HuH-7.5 (cell line): ENCODE measurements at places on chromosomes 2 and 18.
A peak's percentile ranks its signal among the peaks of the same experiment; 100 is the strongest.

GRCh38 chr2:56132138-56132537 is 51.7 kb upstream of the CCDC85A start:
- peak; percentile 17 for DNase-seq

DNA sequence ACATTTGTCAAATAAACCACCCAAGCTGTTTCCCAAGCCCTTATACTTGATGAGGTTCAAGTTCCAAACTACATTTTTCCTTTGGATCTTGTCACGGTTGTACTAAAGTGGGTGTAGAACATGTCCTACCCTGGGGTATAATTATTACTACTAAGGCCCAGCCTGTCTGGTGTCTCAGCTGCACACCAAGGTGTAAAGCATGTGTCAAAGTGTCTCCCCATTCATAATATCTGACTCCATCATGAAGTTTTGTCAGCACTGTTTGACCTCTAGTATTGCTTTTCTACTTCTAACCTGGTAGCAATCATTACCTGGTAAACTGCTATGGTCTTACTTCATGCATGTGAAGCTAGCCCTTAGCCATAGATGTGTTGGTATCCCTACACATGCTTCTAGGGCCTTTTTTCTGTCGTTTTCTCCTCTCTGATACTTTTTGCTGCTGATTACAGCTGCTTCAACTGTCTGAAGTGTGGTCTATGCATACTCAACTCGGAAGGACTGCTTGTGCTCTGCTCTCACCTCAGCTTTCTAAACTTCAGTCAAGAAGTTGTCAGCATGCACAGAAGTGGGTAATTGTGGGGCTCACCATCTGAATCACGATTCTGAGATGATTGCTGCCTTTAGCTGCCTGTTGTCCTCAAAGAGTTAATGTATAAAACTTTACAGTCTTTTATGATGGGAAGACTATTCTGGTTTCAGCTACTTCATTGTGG is 445.7 kb upstream of the TRIB2 start:
- DNase-seq = no peak

DNA sequence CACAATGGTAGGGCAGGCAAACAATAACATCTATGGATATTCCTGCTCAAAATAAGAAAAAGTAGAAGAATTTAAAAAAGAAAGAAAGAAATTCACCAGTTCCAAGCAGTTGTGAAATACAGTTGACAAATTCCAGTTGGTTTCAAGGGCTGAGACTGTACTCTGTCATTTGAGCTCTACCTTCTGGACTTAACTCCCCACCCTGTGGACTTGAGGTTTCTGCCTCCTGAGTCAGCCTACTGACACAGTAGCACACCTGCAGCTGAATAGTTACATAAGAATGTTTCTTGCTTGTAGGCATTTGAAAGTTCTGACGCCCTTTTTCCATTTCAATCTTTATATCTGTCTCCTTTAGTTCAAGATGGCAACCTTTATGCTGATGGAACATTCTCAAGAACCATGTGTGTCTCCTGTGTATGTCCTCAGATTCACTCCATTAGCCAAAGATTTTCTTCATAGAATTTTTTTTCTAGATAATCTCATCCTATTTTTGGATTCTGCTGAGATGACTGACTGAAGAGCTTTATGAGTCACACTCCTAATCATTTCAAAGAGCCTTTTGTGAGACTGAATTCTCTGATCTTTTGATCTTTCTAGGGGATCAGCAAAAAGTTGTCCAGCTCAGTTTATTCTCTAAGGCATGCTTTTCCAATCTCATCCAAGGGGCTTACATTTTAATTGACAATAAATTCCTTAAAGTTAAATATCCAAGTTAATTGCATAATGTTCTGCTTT is 19.1 kb downstream of the NETO1 start:
- DNase-seq = no peak

DNA sequence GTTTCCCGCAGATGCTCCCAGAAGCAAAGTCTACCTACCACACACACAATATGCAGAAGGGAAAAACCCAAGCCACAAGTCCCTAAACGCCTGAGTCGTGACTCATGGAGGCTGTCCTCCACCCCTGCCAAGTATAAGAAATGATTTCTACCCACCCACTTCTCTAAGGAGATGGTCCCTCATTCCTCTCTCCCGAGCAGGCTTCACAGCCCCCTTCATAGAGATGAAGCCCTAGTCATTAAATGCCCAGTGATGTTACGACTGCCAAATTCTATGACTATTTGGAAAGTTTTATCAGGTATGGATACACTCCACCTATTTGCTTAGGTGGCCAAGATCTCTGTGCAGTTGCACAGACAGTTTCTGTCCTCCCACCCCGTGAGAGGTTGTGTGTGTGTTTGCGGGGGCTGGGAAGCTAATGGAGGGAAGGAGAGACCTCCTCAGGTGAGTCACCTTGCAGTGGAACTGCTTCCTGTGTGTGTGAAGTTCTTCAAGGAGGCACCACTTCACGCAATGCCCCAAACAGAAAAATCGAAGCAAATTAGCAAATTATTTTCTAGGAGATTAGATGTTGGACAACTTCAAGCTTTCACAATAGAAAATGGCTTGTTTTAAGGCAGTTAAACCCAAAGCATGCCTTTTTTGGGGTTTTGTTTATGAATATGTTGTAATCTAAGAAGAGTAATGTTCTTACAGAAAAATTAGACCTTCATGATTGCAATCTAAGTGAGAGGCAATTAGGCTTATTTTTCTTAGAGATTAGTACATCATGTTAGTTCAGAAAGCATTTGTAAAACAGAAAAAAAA is 175.2 kb downstream of the TGIF1 start:
- no peak for DNase-seq

DNA sequence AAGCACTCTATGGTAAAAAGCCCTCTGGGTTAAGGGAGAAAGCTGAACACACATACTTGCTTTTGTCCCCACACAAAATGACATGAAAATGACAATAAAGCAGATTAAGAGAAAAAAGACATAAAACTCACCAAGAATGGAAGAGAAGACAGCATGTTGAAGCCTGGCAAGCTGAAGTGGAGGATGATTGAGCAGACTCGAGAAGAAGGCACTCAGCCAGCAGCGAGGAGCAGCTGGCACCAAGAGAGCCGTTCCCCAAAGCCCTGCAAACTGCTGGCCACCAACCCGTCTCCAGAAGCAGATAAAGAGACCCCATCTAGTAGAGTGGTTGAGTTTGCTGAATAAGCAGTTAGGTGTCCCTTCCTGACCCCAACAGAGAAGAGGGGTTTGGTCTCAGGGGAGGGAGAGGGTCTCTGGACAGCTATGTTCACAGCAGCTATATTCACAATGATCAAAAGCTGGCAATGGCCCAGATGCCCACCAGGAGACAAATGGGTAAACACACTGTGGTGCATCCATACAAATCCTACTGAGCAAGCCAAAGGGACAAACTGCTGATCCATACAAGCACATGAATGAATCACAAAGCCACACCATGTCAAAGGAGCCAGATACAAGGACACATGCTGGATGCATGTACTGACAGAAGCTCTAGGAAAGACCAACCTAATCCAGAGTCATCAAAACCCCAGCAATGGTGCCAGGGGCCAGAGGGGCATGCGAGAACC is 36.9 kb downstream of the FAM168B start:
- no peak for DNase-seq

DNA sequence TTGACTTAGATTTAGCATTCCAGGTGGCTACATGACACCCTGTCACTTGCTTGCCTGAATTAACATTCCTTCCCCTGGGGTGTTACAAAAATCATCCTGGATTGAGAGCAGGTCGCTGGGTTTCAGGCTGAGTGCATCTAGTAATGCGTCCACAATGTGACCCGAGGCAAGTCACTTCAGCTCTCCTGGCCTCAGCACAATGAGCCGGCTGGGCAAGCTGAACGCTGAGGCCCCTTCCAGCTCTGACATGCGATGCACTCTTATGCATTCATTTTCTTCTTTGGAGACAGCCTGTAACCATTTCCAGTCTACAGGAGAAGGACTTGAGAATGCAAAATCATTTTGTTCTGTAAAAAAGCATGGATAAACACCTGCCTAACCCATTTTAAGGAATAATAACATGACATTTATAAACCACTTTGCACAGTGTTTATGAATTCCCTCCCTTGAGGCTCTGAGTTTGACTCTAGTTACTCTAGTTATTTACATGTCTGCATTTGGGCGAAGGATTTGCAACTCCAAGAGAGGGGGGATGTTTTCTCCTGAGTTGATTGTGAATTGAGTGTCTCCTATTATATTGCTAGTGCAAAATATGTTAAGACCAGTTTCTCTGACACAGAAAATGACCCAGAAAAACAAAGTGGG is 63.0 kb upstream of the CPO start:
- DNase-seq = no peak

- DNase-seq = no peak
Observed at GRCh38 chr2:150373374-150373773, 114.1 kb downstream of the RND3 start.
